ENCODE measurements at places on chromosomes 5 and 9. TPM values are rescaled to one million over a fixed set of nuclear protein-coding genes. Genes with fewer than 3 reads are reported as not detected.

DNA sequence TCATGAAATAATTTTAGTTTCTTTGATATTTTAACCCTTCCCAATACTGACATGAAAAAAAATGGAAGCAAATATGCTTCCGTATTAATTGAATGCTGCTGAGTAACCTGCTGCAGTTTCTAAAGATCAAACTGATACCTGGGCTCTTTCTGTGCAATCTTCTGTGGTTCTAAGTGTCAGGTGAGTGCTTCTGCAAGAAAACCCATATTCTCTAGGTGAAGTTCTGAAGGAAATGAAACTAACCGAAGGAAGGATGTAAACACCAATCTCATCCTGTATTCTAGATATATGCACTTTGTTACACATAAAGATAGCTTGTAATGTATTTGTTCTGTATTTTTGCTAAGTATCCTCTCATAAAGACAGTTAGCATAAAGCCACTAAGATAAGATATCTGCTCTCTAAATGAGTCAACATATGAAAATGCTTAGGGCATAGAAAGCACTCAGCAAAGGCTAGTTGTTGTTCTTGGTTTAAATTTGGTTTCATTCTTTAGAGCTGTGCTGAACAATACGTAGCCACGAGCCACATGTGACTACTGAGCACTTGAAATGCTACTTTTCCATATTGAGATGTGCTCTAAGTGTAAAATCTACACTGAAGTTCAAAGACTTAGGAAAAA is 52.0 kb downstream of the ITGA2 start:
- peak; percentile 26 for DNase-seq

DNA sequence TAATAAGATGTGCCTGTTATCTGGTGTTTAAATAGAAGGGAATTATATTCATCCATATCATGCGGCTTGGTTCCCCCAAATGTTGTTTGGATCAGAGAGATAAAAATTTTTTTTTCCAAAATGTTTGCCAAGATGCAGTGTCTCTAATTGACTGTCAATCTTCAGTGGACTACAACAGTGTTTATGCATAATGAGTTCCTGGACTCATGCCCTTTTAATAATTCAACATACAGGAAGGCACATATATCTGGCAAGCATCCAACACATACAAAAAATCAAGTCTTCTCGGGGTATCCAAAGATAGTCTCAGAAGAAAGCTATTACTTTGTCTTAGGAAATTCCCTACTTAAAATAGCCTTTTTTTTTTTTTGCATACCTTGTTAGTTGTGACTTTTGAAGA is 1534.7 kb downstream of the EFNA5 start:
- DNase-seq, result peak; percentile 37

PHYHD1 gene
- total RNA-seq, result 0.30 TPM

UCK1 gene
- total RNA-seq, result 24.1 TPM

ANKRD18A gene
- total RNA-seq, result 0.21 TPM

FST gene
- total RNA-seq, result 13.4 TPM

OTULINL gene
- 0.42 TPM for total RNA-seq

CHD1 gene
- 48.9 TPM for total RNA-seq
